IMR-90 (cell line): ENCODE measurements at places on chromosomes 6 and 20. TPM values are rescaled to one million over a fixed set of nuclear protein-coding genes. Genes with fewer than 3 reads are reported as not detected.

DNA sequence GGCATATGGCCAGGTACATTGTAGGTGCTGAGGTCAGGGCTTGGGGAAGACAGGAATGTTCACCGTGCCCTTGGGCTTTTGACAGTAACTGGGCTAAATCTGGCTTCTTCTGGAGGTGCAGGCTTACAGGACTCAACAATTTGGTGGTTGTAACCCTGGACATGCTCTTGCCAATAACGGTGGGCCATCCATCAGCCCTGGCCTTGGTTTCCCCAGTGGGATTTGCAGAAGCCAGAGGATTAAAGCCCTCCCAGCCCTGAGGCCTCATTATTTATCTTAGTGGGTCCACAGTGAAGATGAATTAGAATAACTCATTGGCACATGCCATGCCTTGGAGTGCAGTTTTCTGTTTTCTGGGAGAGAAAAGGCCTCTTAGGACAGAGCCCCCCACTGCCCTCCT lies 44.0 kb downstream of the TOX2 start:
- H3K36me3 ChIP-seq = no peaks in the 10 kb centered on the region
- no peak for DNase-seq
- H3K4me1 ChIP-seq = peaks cover 38% of the 10 kb centered on the region
- no peak overlapping the region for H3K4me3 ChIP-seq
- H3K27me3 ChIP-seq = no peaks in the 10 kb centered on the region
- H3K27ac ChIP-seq = no peak overlapping the region

DNA sequence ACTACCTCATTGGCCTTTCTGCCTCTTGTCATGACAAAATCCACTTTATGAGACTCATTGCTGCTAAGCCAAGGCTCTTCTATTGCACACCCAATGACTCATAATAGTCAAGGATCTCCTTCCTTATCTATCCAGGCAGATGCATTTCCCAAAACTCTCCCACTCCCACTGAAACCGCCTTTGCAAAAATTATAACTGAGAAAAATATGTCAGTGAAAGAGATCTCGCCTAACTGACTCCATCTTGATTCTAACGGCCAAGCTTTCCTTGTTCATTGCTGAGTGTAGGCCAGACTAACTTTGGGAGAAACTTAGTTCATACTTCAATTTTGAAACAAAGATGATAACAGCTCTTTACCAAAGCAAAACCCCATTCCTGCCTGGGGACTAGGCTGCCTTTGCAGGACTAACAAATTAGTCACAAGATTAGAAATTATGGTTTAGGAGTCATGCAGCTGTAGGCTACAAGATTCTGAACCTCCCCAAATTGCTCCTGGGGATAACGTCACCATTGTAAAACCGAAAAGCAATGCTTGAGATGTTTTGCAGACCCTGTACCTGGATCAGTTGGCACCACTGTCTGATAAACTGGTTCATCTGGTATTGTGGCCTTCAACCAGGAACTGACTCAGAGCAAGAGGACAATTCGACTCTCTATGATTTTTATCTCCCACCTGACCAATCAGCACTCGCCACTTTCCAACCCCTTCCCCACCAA lies 47.1 kb downstream of the HAO1 start:
- no peaks in the 10 kb centered on the region for H3K27me3 ChIP-seq
- H3K36me3 ChIP-seq = no peaks in the 10 kb centered on the region
- H3K27ac ChIP-seq = no peak overlapping the region
- no peak overlapping the region for H3K4me3 ChIP-seq

GRCh38 chr20:35007413-35007812 lies 51.7 kb downstream of the MYH7B start:
- no peaks in the 10 kb centered on the region for H3K27me3 ChIP-seq
- DNase-seq = no peak
- H3K36me3 ChIP-seq = peaks cover 92% of the 10 kb centered on the region

GRCh38 chr20:21262812-21263211 lies 40.3 kb upstream of the XRN2 start:
- no peaks in the 10 kb centered on the region for H3K4me1 ChIP-seq
- H3K4me3 ChIP-seq = no peak overlapping the region
- no peaks in the 10 kb centered on the region for H3K36me3 ChIP-seq
- peaks cover 7% of the 10 kb centered on the region for H3K27me3 ChIP-seq
- no peak overlapping the region for H3K27ac ChIP-seq

GRCh38 chr6:157552081-157552747 lies 171.2 kb downstream of the ZDHHC14 start:
- H3K4me1 ChIP-seq = no peaks in the 10 kb centered on the region
- no peak overlapping the region for H3K4me3 ChIP-seq
- no peaks in the 10 kb centered on the region; the same call in 1 of the 2 replicates for H3K27me3 ChIP-seq
- H3K36me3 ChIP-seq = no peaks in the 10 kb centered on the region
- no peak overlapping the region for H3K27ac ChIP-seq

DNA sequence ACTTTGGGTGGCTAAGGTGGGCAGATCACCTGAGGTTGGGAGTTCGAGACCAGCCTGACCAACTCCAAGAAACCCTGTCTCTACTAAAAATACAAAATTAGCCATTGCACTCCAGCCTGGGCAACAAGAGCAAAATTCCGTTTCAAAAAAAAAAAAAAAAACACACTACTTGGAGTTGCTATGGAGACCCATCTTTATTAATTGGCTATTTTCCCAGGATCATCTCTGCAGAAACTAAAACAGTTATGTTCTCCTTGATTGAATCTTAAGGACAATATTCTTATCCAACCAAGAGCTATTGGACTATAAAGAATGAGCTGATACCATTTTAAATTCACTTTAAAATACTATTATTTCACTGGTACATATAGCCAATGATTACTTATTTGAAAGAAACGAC lies 14.7 kb downstream of the AKIRIN2 start:
- H3K27ac ChIP-seq = no peak overlapping the region
- no peaks in the 10 kb centered on the region; the same call in none of the 2 replicates for H3K36me3 ChIP-seq
- DNase-seq = no peak
- no peaks in the 10 kb centered on the region for H3K27me3 ChIP-seq

GRCh38 chr6:454148-454991 lies 62.8 kb downstream of the IRF4 start:
- H3K4me1 ChIP-seq = no peaks in the 10 kb centered on the region
- H3K27ac ChIP-seq = no peak overlapping the region
- peaks cover 6% of the 10 kb centered on the region for H3K27me3 ChIP-seq
- no peak for DNase-seq
- no peak overlapping the region for H3K4me3 ChIP-seq

GRCh38 chr20:54485631-54486030 lies 10.2 kb downstream of the DOK5 start:
- H3K27me3 ChIP-seq = no peaks in the 10 kb centered on the region
- no peak for DNase-seq
- H3K4me3 ChIP-seq = no peak overlapping the region
- no peak overlapping the region for H3K27ac ChIP-seq
- no peaks in the 10 kb centered on the region for H3K4me1 ChIP-seq

GRCh38 chr6:52904562-52905279 lies 4.8 kb downstream of the GSTA3 start:
- H3K27me3 ChIP-seq = no peaks in the 10 kb centered on the region; the same call in 1 of the 2 replicates
- H3K27ac ChIP-seq = no peak overlapping the region
- H3K4me1 ChIP-seq = no peaks in the 10 kb centered on the region
- DNase-seq = no peak
- no peak overlapping the region for H3K4me3 ChIP-seq
- no peaks in the 10 kb centered on the region for H3K36me3 ChIP-seq

DNA sequence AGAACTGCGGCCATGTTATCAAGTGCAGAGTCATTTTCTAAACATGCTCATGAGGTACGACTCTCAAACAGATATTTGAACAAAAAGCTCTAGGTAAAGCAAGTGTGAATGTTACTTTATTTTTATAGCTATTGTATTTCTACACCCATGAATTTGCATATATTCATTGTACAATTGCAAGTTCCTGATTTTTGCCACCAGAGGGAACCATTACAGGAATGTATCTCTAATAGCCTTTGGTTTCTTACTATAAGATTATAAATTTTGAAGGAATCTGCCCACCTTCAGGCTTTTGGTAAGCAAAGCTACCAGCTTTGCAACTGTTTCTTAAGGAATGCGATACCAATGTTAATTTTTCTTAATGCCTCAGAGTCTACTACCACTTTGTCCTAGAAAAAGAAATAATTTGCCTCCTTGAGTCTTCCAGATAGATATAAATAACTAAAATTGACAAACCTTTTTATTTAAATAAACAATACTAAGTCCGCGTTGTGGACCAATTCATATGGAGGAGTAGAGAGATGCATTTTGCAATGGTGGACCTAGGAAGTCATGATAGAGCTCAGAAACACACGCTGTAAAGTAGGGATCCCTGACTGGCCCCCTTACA lies 125.4 kb upstream of the SAMD5 start:
- no peak overlapping the region for H3K27ac ChIP-seq
- DNase-seq = peak; percentile 41
- peaks cover 2% of the 10 kb centered on the region; the same call in 1 of the 2 replicates for H3K4me1 ChIP-seq
- peaks cover 19% of the 10 kb centered on the region for H3K36me3 ChIP-seq
- no peak overlapping the region for H3K4me3 ChIP-seq

GRCh38 chr6:81727876-81728517 lies 24.5 kb downstream of the TENT5A start:
- DNase-seq = no peak
- H3K4me1 ChIP-seq = no peaks in the 10 kb centered on the region
- H3K4me3 ChIP-seq = no peak overlapping the region
- no peaks in the 10 kb centered on the region for H3K27me3 ChIP-seq
- H3K27ac ChIP-seq = no peak overlapping the region
- H3K36me3 ChIP-seq = no peaks in the 10 kb centered on the region

Gene MAS1
- not detected in 2 replicates for total RNA-seq

Gene PSORS1C1
- total RNA-seq = 0.28 and 0.36 TPM in 2 replicates

DNA sequence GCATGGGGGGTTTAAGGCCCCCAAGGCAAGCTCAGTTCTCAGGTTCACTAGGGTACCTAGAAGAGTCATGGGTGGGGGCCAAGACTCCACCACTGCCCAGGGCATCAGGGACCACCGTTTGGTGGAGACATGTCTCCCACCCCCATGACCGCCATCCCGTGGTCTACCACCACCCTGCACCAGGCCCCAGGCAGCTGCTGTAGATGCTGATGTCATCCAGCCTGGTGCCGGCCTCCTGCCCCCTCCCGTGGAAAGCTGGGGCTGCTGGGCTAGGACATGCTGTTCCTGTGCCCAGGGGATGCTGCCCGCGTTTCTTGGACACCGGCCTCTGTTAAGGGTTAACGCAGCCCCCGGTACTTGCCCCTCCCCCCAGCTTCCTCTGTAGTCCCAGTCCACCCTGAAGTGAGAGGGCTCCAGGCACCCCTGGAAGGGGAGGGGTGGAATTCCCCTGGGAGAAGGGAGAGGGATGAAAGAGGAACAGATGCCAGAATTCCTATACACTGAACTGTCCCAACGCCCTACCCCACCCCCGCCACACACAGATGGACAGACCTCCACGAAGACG lies 587 bp downstream of the IP6K3 start:
- peaks cover 29% of the 10 kb centered on the region for H3K4me1 ChIP-seq
- peak overlapping the region; percentile 30 for H3K27ac ChIP-seq
- peak; percentile 61 for DNase-seq
- no peaks in the 10 kb centered on the region for H3K36me3 ChIP-seq
- peaks cover 6% of the 10 kb centered on the region; the same call in 1 of the 2 replicates for H3K27me3 ChIP-seq
- no peak overlapping the region for H3K4me3 ChIP-seq

Gene LGSN
- not detected in 2 replicates for total RNA-seq

DNA sequence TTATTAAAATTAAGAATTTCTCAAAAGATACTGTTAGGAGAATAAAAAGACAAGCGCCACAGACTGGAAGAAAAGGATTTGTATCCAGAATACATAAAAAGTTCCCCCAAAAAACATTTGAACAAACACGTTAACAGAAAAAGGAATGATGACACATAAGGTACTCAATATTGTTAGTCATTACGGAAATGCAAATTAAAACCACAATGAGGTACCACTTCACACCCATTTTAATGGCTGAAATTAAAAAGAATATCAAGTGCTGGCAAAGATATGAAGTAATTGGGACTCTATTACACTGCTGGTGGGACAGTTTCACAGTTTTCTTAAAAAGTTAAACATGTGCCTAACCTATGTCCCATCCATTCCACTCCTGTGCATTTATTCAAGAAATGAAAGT lies 51.4 kb downstream of the HECA start:
- DNase-seq = no peak
- no peaks in the 10 kb centered on the region for H3K4me1 ChIP-seq
- no peak overlapping the region for H3K4me3 ChIP-seq

DNA sequence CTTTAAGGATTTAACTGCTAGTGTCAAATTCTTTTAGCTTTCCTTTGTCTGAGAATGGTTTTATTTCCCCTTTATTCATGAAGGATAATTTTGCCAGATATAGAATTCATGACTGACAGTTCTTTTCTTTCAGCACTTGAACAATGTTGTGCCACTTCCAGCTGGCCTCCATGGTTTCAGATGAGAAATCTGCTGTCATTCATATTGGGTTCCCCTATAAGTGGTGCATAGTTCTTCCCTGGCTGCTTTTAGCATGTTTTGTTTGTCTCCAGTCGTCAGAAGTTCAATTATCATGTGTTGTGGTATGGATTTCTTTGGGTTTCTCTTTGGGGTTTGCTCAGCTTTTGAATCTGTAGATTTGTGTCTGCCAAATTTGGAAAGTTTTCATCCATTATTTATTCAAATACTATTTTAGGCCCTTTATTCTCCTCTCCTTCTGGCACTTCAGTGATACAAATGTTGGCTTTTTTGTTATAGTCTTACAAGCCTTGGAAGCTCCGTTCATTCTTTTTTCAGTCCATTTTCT lies 76.3 kb upstream of the TGM3 start:
- no peaks in the 10 kb centered on the region for H3K36me3 ChIP-seq
- no peaks in the 10 kb centered on the region for H3K4me1 ChIP-seq
- DNase-seq = no peak
- H3K4me3 ChIP-seq = no peak overlapping the region

- H3K36me3 ChIP-seq = no peaks in the 10 kb centered on the region
- H3K4me1 ChIP-seq = no peaks in the 10 kb centered on the region
- H3K27me3 ChIP-seq = no peaks in the 10 kb centered on the region
- H3K4me3 ChIP-seq = no peak overlapping the region
Observed at GRCh38 chr6:169470790-169471189, 217.1 kb upstream of the THBS2 start.

Gene PRSS16
- total RNA-seq = not detected in 2 replicates

GRCh38 chr6:150620244-150620643 lies 20.6 kb downstream of the PLEKHG1 start:
- no peak for DNase-seq
- H3K27ac ChIP-seq = no peak overlapping the region
- 0 out of 2 replicates have a peak, but pooled peaks cover 2% of the 10 kb centered on the region for H3K27me3 ChIP-seq
- H3K4me1 ChIP-seq = no peaks in the 10 kb centered on the region
- no peaks in the 10 kb centered on the region for H3K36me3 ChIP-seq

GRCh38 chr20:12414446-12415274 lies 497.0 kb downstream of the BTBD3 start:
- DNase-seq = no peak
- H3K4me3 ChIP-seq = no peak overlapping the region
- no peaks in the 10 kb centered on the region for H3K27me3 ChIP-seq
- no peak overlapping the region for H3K27ac ChIP-seq
- H3K4me1 ChIP-seq = no peaks in the 10 kb centered on the region
- no peaks in the 10 kb centered on the region for H3K36me3 ChIP-seq

DNA sequence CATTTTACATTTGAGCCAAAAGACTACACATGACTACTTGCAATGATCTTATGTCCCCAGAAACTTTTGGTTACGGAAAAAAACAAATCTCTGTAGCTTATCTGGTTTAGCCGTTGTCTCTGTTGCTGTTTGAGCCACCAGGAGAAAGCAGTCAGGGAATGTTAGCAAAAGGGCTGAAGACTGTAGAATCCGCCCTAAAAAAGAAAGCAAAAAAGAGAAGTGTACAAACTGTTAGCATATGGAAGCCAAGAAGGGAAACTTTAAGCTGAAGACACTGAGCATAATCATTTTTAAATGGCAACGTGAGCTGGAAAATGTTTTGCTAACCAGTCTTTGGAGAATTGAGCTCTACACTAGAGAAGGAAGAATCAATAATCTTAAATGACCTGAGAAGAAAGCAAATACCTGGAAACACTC lies 69.9 kb upstream of the MYLIP start:
- H3K4me3 ChIP-seq = no peak overlapping the region
- H3K27ac ChIP-seq = no peak overlapping the region
- no peak for DNase-seq
- no peaks in the 10 kb centered on the region for H3K4me1 ChIP-seq
- H3K27me3 ChIP-seq = peaks cover 8% of the 10 kb centered on the region
- no peaks in the 10 kb centered on the region for H3K36me3 ChIP-seq
